Cortex of kidney (tissue), 1 donor: ENCODE measurements at places on chromosomes 16 and 17.

GRCh38 chr16:78675312-78675711, 575.9 kb downstream of the WWOX start:
- DNase-seq = no peak

DNA sequence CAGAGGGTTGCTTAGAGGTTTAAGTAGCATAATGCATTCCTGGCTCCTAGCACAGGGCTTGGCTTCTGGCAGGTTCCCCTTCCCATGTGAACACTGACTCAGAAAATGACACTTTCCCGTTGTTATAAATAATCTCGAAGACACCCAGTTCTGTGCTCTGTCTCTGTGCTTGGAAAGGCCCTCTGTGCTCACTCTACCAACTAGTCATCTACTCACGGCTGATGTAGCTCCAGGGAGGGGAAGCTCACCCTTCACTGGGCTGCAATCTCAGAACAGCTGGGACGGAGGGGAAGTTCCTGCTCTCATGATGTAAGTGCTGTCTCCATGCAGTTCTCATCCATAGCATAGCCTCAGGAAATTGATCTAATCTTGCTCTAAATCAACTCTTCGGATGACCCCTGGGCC, 230.5 kb upstream of the ASIC2 start:
- no peak for DNase-seq

DNA sequence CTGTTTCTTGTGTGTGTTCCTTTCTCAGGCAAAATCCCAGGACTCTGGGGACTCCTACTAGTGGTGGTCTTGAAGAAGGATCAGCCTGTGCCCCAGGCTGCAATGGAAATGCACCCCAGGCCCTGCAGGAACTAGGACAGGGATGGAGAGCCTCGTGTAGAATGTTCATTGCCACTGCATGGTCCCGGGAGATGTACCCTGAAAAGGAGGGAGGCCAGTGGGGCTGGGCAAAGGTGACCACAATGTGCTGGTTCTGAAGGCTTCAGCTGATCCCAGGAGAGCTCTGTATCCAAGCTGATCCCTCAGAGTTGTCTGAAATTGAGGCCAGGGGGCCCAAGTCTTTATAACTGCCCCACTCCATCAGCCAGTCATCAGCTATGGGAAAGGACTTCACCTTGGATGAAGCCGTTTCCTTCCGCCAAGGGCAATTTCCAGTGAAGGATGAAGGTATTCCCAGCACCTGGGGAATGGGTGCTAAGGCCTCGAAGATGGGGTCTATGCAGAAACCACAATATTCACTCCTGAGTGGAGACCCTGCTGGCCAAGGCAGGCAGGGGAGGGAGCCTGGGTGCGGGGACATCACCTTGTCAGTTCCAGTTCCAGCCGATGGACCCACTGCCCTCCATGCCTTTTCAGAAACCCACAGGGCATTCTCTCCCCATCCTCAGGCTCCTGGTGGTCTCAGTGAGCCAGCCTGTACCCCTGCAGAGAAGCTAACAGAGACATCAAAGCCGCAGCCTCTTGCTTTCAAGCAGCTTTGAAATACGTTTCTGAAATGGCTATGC, 59.9 kb upstream of the CDH5 start:
- no peak for DNase-seq

DNA sequence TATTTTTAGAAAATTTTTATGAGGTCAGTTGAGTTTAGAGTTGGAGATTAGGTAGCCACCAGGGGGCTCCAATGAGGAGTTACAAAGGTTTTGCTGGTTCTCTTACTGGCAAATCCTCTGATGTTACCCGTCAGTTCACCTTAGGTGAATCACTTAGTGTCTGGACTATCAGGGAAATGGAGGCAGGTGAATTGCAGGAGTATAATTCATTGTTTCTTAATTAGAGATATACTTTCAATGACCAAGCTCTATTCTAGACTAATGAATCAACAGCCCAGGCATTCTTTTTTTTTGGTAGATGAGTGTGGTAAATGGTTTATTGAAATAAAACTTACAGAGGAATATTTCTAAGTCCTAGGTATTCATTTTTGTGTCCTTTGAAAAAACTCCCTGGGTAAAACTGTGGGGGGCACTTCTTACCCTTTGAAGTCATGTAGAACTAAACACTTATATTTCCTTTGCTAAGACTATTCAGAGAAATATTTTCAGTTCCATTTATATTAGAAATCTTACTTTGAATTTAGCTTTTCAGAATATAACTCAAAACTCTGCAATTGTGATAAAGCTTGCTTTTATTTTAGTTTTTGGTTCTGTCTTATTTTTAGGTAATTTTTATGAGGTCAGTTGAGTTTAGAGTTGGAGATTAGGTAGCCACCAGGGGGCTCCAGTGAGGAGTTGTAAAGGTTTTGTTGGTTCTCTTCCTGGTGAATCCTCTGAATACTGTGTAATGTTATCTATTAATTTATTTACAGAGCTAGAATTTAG, 17.7 kb downstream of the PSMD11 start:
- no peak for DNase-seq

DNA sequence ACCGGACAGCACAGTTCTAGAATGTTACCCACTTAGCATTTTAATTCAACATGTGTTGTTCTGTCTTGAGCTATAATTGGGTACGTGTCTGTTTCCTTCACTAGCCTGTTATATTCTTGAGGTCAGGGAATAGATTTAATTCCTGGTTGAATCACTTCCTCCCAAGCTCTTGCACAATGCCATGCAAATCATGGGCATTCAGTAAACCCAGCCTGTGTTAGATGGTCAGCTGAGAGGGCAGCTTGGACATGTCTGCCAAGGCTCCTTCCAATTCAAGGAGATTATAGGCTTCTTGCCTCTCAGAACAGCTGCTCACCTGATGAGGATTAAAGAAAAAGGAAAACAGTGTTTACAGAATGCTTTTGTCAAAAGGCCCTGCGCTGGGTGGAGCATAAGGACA, 12.6 kb downstream of the C1QTNF1 start:
- no peak for DNase-seq

DNA sequence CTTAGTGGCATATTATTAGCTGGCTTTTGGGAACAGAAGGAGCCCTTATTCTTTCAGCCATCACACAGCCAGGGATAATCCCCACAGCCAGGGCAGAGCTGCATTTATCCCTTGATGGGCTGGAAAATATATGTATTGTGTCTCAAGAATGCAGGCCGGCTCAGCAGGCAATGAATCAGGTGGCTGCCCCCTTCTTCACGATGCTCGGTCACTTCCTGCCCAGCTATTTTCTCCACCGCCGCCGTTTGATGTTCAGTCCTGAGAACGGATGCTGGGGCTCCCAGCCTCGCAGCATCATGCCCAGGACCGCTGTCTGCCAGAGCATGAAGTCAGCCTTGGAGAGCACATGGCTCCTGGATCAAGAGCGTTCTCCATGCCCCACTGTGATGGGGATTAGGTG, 4.3 kb upstream of the MYH3 start:
- DNase-seq = no peak

- no peak for DNase-seq
These were observed 930.4 kb upstream of the CDH8 start for GRCh38 chr16:62966626-62967025.

DNA sequence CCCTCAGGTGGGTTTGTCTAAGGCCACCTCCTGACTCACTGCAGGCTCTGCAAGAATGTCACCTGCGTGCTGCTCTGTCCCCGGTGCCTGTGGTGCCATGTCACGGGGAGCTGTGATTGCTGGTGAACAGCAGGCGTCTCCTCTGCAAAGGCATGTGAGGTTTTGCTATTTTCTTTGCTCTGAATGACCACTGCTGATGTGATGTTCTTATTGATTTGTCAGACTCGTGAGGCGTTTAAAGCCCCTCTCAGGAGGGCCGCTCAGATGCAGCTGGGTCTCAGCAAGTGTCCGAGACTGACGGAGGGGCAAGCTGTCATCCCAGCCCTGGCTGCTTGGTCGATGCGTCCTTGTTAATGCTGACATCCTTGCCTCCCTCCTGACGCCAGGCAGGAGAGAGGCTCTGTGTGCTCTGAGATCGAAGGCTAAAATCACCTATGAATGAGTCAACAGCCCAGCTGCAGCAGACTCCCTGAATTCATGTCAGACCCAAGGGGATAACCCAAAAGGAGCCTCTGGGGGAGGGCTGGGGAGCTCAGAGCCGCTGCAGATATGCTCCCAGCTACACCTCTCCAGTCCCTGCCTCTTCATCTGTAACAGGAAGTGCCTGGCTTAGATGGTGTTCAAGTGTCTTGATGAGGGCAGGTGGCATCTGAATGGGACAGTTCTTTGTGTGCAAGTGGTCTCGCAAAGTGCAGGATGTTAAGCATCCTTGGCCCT, 11.8 kb upstream of the PEMT start:
- no peak for DNase-seq

DNA sequence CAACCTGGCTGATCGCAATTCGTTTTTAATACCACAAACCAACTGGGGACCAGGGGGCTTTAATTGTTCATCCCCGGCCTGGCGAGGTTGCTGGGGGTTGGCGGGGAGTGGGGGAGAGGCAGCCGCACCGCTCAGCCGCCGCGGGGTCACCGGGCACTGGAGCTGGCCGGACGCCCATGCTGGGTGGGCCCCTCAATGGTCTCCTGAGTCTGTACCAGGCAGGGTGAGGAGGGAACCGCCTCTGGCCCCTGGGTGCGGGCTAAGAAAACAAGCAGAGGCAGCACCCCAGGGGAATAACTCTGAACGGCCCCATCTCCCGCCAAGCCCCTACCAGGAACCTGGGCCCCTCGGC, 43.9 kb downstream of the ACTG1 start:
- DNase-seq = no peak

DNA sequence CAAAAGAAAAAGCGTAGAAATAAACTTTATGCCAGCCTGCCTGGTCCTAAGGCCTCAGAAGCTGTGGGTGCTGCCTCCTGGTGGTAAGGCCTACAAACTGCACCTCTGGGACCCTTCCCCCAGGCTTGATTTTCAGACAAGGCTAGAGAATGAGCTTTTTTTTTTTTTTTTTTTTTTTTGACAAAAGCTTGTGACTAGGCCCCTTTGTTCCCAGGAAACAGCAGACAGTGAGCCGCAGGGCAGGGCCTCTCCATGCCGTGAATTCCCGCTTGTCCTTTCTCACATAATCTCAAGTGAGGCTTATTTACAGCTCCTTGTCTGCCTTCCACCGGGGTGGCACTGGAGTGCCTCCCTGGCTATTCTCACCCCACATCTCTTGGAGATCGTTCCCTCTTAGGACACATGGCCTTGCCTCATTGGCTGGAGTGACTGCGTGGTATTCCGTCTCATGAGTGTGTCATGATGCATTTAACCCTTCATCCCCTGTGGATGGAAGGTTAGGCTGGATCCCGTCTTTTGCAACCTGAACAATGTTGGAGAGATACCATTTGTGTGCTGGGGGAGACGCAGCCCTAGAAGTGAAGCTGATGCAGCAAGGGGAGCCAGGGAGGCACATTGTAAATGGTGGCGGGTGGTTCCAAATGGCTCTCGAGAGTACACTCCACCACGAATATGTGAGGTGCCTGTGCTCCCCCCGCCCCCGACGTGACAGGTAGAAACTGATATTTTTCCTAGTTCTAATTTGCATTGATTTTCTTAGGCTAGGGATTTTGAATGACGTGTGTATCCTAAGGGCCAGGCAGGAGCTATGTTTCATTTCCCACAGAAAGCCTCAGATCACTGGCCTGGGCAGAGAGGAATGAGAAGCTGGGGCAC, 49.6 kb downstream of the USP22 start:
- DNase-seq = no peak

GRCh38 chr16:88619859-88620815, 18.2 kb upstream of the IL17C start:
- no peak for DNase-seq

GRCh38 chr17:58873926-58874325, 118.3 kb downstream of the PPM1E start:
- DNase-seq = no peak

DNA sequence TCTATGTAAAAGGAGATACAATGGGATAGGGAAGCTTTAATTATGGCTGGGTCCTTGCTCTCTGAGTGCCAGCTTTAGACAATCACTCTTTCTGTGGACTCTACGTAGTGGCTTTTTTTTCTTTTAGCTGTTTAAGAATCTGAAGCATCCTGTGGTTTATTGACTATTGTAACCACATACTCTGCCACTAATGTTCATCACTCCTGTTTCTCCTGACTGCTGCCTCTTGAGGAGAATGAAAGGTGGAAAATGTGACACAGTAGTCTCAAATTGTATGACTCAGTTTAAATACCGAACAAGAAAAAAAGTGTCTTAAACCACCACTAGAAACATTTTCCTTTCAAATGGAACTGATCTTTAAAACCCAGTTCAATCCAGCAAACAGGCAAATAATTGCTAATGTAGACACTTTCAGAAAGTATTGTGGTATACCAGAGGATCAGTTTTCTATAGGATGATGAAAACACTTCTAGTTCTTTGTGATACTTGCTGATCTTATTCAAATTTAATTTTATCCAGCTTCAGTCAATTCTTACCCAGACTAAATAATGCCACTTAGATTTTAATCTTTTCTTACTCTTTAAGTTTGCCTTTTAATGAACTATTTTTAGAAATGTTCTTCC, 302.7 kb upstream of the PMFBP1 start:
- DNase-seq = no peak

GRCh38 chr16:69762814-69763598, 874 bp downstream of the WWP2 start:
- DNase-seq = no peak

DNA sequence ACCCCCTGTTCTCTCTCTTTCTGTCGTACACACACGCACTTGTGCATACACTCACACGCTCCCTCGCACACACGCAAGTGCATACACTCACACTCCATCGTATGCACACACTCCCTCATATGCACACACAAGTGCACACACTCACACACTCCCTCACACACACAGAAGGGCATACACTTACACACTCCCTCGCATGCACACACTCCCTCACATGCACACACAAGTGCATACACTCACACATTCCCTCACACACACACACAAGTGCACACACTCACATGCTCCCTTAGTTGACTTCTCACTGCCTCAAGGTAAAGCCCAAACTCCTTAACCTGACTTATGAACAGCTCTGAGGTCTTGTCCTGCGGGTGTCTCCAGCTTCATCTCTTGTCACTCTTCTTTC, 78.7 kb downstream of the NOG start:
- DNase-seq = no peak

GRCh38 chr17:38725066-38725465, 5.1 kb upstream of the CISD3 start:
- no peak for DNase-seq

GRCh38 chr17:61460796-61461585, 8.8 kb downstream of the TBX4 start:
- no peak for DNase-seq

DNA sequence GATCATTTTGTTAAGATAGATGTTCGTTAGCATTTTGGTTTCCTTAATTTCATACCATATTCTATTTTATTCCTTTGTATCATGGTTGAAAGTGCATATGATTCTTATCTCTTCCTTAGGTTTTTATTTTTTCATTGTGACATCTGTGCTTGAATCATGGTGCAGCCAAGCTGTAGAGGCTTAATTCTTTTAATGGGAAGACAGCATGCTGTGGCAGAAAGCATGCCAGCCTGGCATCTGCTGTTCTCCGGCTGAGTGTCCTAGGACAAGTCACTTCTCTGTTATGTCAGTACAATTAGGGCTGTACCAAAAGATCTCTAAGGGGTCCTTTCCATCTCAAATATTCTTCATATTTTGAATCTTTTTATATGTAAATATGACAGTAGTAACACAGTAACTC, 68.5 kb upstream of the PMFBP1 start:
- DNase-seq = no peak
